ENCODE measurements at places on chromosomes 1 and 21.

DNA sequence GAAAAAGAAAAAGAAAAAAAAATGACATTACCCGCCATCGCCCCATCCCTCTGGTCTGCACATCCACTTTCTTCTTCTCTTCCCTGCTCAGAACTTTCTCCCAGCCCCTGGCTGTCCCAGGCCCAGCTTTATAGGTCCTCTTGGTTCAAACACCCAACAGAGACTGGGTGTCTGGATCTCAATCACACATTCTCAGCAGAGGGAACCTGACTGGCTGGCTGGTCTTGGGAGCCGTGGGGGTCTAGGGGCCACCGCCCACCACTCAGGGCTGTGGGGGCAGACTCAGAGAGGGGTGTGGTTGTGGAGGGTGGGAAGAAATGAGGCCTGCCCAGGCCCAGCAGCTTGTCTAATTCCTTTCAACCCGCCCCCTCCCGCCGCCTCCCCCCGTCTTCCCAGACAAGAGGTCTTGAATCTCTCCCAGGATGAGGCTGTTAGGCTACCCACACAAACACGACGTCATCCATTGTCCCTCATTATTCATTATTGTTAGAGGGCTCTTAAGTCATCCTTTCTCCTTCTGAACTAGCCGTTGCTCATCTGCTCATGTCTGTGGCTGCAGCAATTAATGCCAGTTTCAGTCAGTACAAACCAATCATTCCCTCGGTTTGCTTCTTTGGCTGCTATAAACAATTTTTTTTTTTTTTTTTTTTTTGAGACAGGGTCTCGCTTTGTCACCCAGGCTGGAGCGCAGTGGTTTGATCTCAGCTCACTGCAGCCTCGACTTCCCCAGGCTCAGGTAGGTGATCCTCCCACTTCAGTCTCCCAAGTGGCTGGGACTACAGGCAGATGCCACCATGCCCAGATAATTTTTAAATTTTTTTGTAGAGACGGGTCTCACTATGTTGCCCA, 40.6 kb upstream of the CLIC4 start:
- DNase-seq, result peak; percentile 50

- DNase-seq, result peak; percentile 46
Measured at GRCh38 chr1:160046494-160047110, 14.8 kb upstream of the PIGM start.

GRCh38 chr1:22137004-22137720, 5.7 kb downstream of the WNT4 start:
- DNase-seq, result no peak

GRCh38 chr1:34369701-34370455, 193.2 kb downstream of the C1orf94 start:
- DNase-seq, result no peak

GRCh38 chr1:208179263-208179816, 64.8 kb downstream of the PLXNA2 start:
- peak; percentile 57 for DNase-seq
